Muscle of leg (tissue), 16 donors: ENCODE measurements at places on chromosomes 6 and 20. TPM values are rescaled to one million over a fixed set of nuclear protein-coding genes. Genes with fewer than 3 reads are reported as not detected.

KCNK5 gene
- polyA plus RNA-seq: 1.7 TPM

CST7 gene
- polyA plus RNA-seq: 1.0 TPM

CEP57L1 gene
- 19.4 TPM for polyA plus RNA-seq

ISM1 gene
- 1.2 TPM for polyA plus RNA-seq

PACSIN1 gene
- polyA plus RNA-seq: 0.78 TPM

CSNK2B gene
- polyA plus RNA-seq: 135 TPM

BCAS4 gene
- polyA plus RNA-seq: 3.5 TPM

SMPDL3A gene
- polyA plus RNA-seq: 13.3 TPM

WFDC10B gene
- not detected for polyA plus RNA-seq

ABHD12 gene
- polyA plus RNA-seq: 20.3 TPM

BHLHE23 gene
- polyA plus RNA-seq: not detected

SIRPB1 gene
- 2.4 TPM for polyA plus RNA-seq

COL12A1 gene
- 761 TPM for polyA plus RNA-seq

MEI4 gene
- 0.08 TPM for polyA plus RNA-seq

ARFGEF3 gene
- polyA plus RNA-seq: 1.0 TPM

HLA-B gene
- 112 TPM for polyA plus RNA-seq

APOM gene
- 4.2 TPM for polyA plus RNA-seq

PLG gene
- 3.6 TPM for polyA plus RNA-seq

CYP21A2 gene
- 0.66 TPM for polyA plus RNA-seq

SLC26A8 gene
- 0.16 TPM for polyA plus RNA-seq

DSN1 gene
- 11.7 TPM for polyA plus RNA-seq

LTA gene
- polyA plus RNA-seq: not detected

SLC17A3 gene
- not detected for polyA plus RNA-seq

NOX3 gene
- not detected for polyA plus RNA-seq

COL20A1 gene
- 7.0 TPM for polyA plus RNA-seq

ANKRD66 gene
- 0.79 TPM for polyA plus RNA-seq

NKAIN2 gene
- 10.1 TPM for polyA plus RNA-seq

PET117 gene
- 11.5 TPM for polyA plus RNA-seq

HLA-DRA gene
- 30.9 TPM for polyA plus RNA-seq

PDYN gene
- not detected for polyA plus RNA-seq

LIME1 gene
- 5.3 TPM for polyA plus RNA-seq

RPS6KA2 gene
- 24.2 TPM for polyA plus RNA-seq

RSPH9 gene
- 1.1 TPM for polyA plus RNA-seq

PNPLA1 gene
- not detected for polyA plus RNA-seq

KIAA1755 gene
- 9.7 TPM for polyA plus RNA-seq

SOBP gene
- 15.5 TPM for polyA plus RNA-seq

ABHD16B gene
- polyA plus RNA-seq: not detected

RGS17 gene
- polyA plus RNA-seq: 0.96 TPM

QKI gene
- 220 TPM for polyA plus RNA-seq

MYO6 gene
- polyA plus RNA-seq: 7.2 TPM

SYNE1 gene
- polyA plus RNA-seq: 116 TPM

MAP7 gene
- 0.74 TPM for polyA plus RNA-seq

SAPCD1 gene
- 1.4 TPM for polyA plus RNA-seq

SLC17A1 gene
- polyA plus RNA-seq: not detected
